Panc1 (cell line): ENCODE measurements at places on chromosomes 12 and 14. TPM values are rescaled to one million over a fixed set of nuclear protein-coding genes. Genes with fewer than 3 reads are reported as not detected.

FSCB gene
- not detected for total RNA-seq

AACS gene
- total RNA-seq, result 34.7 TPM

ASIC1 gene
- 13.5 TPM for total RNA-seq

ATP2A2 gene
- total RNA-seq, result 286 TPM

GPR84 gene
- not detected for total RNA-seq

PRICKLE1 gene
- total RNA-seq, result 20.1 TPM

KRT79 gene
- total RNA-seq, result not detected
